ENCODE measurements at places on chromosomes 12 and 14. TPM values are rescaled to one million over a fixed set of nuclear protein-coding genes. Genes with fewer than 3 reads are reported as not detected.
A peak's percentile ranks its signal among the peaks of the same experiment; 100 is the strongest.

Gene ASB2
- total RNA-seq: not detected

Gene PSMC1
- 74.4 TPM for total RNA-seq

DNA sequence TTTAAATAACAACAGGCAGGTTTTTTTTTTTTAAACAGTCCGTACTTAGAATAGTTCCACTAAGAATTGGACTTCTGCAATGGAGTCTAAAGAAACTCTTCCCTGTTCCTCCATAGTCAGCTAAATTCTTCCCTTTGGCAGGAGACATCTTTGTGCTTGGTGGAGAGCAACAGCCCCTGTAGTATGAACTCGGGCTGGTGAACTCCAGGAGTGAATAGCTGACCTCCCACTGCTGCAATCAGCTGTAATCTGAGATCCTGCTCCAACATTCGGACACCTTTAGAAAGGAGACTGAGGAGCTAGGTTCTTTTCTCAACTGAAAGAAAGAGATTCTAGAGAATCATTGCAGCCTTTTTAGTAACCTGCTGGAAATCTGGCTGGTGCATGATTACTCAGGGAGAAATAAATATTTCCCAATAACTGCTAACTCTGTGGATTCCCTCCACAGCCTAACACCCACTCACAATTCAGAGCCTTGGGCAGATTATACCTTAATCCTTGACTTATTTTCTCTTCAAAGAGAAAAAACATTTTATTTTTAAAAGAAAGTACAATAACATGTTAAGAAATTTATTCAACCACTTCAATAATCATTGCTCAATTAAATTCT is 25.6 kb upstream of the DBX2 start:
- no peak overlapping the region for H3K4me3 ChIP-seq
- no peaks in the 10 kb centered on the region for H3K27me3 ChIP-seq
- no peaks in the 10 kb centered on the region for H3K4me1 ChIP-seq
- no peak overlapping the region for H3K27ac ChIP-seq
- DNase-seq: no peak
- H3K36me3 ChIP-seq: no peaks in the 10 kb centered on the region

DNA sequence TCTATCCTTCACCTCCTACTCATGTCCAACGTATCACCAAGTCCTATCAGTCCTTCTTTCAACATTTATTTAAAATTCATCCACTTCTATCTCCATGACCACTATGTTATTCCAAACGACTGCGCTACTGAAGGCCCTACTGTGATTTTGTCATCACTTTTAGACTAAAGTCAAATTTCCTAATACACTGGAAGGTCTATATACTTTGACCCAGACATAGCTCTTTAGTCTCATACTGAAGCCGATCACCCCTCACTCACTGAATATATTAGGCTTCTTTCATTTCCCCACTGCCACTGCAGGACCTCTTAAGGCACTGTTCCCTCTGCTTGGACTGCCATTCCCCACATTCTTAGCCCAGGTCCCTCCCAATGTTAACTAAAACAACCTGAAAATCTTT is 25.6 kb downstream of the SLC38A4 start:
- H3K27ac ChIP-seq: no peak overlapping the region
- H3K27me3 ChIP-seq: no peaks in the 10 kb centered on the region
- no peaks in the 10 kb centered on the region for H3K36me3 ChIP-seq
- H3K4me3 ChIP-seq: no peak overlapping the region

Gene AHNAK2
- total RNA-seq: 46.7 TPM

Gene DBX2
- 0.73 TPM for total RNA-seq

Gene AKAP3
- total RNA-seq: 0.33 TPM

DNA sequence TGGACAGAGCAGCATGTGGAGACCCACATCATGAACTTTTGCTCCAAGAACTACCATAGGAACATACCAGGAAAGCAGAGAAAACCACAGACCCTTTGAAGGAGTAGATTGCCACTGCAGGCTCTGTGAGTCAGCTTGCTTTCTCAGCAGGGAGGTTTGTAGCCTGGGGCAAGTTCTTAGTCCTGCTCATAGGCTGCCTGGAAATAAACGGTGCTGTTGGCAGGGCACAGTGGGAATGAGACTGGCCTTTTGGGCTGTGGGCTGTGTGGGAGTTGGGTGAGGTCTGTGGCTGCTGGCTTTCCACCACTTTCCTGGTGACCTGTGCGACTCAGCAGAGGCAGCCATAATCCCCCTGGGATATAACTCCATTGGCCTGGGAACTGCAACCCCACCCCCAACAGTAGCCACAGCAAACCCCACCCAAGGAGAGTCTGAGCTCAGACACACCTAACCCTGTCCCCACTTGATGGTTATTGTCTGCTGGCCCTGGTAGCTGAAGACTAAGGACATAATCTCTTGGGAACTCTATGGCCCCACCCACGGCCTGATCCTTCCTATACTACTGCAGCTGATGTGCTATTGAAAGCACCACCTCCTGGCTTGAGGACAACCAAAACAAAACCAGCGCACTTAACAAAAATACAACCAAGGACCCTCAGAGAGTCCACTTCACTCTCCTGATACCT is 192.1 kb upstream of the GARIN6 start:
- no peaks in the 10 kb centered on the region for H3K36me3 ChIP-seq
- DNase-seq: peak; percentile 52
- H3K4me1 ChIP-seq: no peaks in the 10 kb centered on the region
- no peak overlapping the region for H3K27ac ChIP-seq
- H3K27me3 ChIP-seq: no peaks in the 10 kb centered on the region

Gene RBMS2
- 27.5 TPM for total RNA-seq

DNA sequence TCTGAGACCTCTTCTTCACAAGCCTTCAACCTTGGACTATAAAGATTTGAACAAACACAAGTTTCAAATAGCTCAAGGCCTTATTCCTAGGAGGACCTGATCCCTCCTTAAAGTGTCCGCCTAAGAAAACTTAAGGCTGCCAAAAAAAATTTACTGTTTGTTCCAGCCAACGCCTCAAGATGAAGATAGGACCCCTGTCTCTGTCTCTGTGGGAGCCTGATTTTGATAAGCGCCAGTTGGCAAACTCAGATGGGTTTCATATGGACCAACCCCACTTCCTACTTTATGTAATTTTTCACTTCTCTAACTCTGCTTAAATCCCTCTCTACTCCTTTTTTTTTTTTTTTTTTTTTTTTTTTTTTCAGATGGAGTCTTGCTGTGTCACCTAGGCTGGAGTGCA is 11.0 kb downstream of the FKBP3 start:
- H3K4me3 ChIP-seq: no peak overlapping the region
- DNase-seq: no peak
- H3K4me1 ChIP-seq: no peaks in the 10 kb centered on the region
- H3K27ac ChIP-seq: no peak overlapping the region

GRCh38 chr14:92449404-92450181 is 64.0 kb upstream of the RIN3 start:
- H3K4me3 ChIP-seq: no peak overlapping the region
- no peaks in the 10 kb centered on the region for H3K27me3 ChIP-seq
- no peaks in the 10 kb centered on the region for H3K4me1 ChIP-seq
- DNase-seq: no peak
- H3K36me3 ChIP-seq: no peaks in the 10 kb centered on the region

- H3K27ac ChIP-seq: no peak overlapping the region
- H3K36me3 ChIP-seq: no peaks in the 10 kb centered on the region
- no peaks in the 10 kb centered on the region for H3K4me1 ChIP-seq
- no peak for DNase-seq
- no peaks in the 10 kb centered on the region for H3K27me3 ChIP-seq
Measured at GRCh38 chr12:25816637-25817036, 141.8 kb upstream of the RASSF8 start.

DNA sequence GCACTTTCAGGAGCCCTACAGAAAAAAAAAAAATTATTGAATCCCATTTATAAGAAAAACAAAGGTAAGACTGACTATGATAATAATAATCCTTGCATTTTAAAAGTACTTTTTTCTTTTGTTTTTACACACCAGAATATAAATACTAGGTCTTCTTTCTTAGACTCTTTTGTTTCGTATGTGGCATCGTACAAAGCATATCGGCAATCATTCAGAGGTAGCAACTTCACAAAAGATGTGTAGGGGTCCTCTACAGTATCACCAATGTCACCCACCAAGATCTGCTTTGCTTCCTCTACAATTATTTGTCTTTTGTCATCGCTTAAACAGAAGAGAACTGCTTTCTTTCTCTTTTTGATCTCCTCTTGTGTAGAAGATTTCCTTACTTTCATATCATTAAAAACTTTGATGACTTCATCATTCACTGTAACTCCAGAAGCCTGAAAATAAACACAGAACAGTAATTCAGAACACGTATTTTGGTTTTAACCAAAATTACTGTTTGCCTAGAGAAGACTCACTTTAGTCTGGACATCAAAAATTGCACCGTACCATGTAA is 1.2 kb downstream of the CFL2 start:
- no peaks in the 10 kb centered on the region for H3K27me3 ChIP-seq
- H3K4me3 ChIP-seq: peak overlapping the region; percentile 96
- peaks cover 8% of the 10 kb centered on the region for H3K4me1 ChIP-seq
- DNase-seq: no peak
- H3K36me3 ChIP-seq: no peaks in the 10 kb centered on the region

Gene SLC7A8
- total RNA-seq: 98.9 TPM

DNA sequence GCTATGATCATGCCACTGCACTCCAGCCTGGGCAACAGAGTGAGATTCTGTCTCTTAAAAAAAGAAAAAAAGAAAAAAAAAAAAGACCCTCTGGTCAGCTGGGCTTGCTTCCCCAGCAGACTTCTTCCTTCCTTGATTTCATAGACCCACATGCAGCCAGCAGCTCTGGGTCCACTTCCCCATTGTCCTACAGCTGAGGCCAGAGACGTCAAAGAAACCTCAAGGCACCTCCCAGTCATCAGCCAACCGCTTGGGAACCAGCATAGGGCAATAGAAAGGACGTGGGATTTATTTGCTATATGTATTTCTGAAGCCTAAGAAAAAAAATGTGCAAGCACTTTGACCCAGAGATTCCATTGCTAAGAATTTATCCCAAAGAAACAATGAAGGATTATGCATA is 35.4 kb upstream of the SPPL3 start:
- H3K27me3 ChIP-seq: no peaks in the 10 kb centered on the region
- H3K4me3 ChIP-seq: no peak overlapping the region
- no peaks in the 10 kb centered on the region for H3K36me3 ChIP-seq

Gene KRT1
- not detected for total RNA-seq

Gene NFE2
- total RNA-seq: 0.15 TPM

Gene DAO
- total RNA-seq: not detected

DNA sequence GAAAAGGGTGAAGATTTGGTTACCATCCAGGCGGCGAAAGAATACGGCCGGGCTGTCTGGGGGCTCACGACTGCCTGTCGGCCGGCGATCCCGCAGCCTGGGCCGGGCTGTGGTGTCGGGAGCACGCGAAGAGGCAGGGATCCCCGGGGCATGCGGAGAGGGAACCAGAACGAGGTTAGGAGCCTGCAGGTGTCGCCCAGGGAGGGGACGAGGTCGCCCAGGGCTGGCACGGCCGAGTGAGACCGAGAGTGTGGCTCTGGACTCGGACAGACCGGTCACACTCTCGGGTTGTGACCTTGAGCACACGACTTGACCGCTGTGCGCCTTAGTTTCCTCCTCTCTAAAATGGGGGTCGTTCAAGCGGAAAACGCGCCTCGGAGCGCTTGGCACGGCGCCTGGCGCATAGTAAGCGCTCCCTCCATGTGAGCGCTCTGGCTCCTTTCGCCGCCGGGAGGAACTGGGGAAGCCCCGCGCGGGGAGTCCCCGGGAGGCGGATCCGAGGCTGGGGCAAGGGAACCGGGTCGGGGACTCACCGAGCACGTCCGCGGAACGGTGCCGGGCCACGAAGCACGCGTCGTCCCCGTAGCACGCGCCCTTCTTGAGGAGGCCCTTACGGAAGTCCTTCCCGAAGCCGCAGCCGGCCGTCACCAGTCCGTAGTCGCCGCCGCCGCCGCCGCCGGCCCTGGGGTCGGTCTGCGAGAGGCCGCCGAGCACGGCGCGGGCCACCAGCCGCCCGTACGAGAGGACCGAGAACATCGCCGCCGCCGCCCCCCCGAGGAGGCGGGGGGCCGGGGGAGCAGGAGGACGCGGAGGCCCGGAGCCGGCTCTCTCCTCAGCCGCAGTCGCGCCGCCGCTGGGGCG is 612 bp downstream of the PPTC7 start:
- H3K27ac ChIP-seq: peak overlapping the region; percentile 93
- peak; percentile 58 for DNase-seq
- H3K27me3 ChIP-seq: no peaks in the 10 kb centered on the region
- peak overlapping the region; percentile 89 for H3K4me3 ChIP-seq
- no peaks in the 10 kb centered on the region for H3K4me1 ChIP-seq

DNA sequence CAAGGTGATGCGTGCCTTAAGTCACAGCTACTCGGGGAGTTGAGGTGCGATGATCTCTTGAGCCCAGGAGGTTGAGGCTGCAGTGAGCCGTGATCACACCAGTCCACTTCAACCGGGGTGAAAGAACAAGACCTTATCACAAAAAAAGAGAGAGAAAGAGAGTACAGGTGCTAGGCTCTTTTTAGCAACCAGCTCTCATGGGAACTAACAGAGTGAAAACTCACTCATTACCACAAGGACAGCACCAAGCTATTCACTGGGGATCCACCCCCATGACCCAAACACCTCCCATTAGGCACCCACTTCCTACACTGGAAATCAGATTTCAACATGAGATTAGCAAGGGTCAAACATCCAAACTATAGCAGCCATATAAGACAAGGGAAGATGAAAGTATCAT is 164.2 kb downstream of the NDUFA12 start:
- no peak for DNase-seq
- H3K36me3 ChIP-seq: no peaks in the 10 kb centered on the region
- H3K4me3 ChIP-seq: no peak overlapping the region
- no peaks in the 10 kb centered on the region for H3K27me3 ChIP-seq
- H3K27ac ChIP-seq: no peak overlapping the region
- no peaks in the 10 kb centered on the region for H3K4me1 ChIP-seq

DNA sequence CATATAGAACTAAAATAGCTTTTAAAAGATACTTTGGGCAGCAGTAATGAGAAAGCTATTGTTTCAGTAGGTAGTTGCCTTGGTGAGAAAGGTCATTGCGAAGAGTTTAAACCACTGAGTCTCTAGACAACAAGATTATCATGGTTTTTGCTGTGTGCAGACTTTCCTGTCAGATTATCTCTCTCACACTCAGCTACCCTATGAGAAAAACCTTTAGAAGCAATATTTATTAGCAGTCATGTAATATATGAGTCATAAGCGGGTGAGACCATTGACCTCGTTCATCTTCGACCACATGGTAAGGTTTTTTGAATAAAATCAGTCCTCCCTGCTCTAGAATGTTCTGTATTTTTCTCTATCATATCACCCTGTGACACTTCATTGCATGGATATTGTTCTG is 59.9 kb downstream of the GPR65 start:
- no peaks in the 10 kb centered on the region for H3K27me3 ChIP-seq
- H3K4me3 ChIP-seq: no peak overlapping the region
- no peak for DNase-seq
- no peaks in the 10 kb centered on the region for H3K4me1 ChIP-seq
- no peak overlapping the region for H3K27ac ChIP-seq

DNA sequence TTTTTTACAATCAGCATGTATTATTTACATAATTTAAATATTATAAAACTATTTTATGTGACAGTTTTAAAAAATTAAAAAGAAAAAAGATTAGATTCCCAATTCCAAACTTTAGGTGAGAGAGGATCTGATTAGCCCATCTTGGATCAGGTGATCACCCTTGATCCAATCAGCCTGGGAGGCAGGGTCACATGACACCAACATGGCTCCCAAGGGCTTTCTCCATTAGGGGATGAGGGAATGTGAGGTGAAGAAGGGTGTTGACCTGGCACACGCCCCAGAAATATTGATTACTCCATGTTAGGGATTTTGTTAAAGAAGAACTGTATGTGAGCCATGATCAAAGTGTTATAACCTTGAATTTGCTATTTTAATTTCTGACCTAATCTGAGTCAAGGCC is 225.4 kb downstream of the RBM19 start:
- no peaks in the 10 kb centered on the region for H3K4me1 ChIP-seq
- H3K27ac ChIP-seq: no peak overlapping the region
- DNase-seq: no peak
- H3K36me3 ChIP-seq: no peaks in the 10 kb centered on the region
